Daoy (cell line): ENCODE measurements at places on chromosomes 11 and 22. TPM values are rescaled to one million over a fixed set of nuclear protein-coding genes. Genes with fewer than 3 reads are reported as not detected.

MPPED2 gene
- 0.74 TPM in 1 of 2 replicates, not detected in the other for total RNA-seq

PPP2R5B gene
- total RNA-seq: 7.8 and 8.5 TPM in 2 replicates

PLA2G6 gene
- 2.8 and 3.9 TPM in 2 replicates for total RNA-seq

KCNK7 gene
- not detected in 2 replicates for total RNA-seq

OR10A3 gene
- not detected in 2 replicates for total RNA-seq

FAM111B gene
- 24.1 and 32.3 TPM in 2 replicates for total RNA-seq

DNAJB13 gene
- not detected in 2 replicates for total RNA-seq

CCDC89 gene
- total RNA-seq: 1.1 and 1.4 TPM in 2 replicates

GNAZ gene
- total RNA-seq: 5.3 and 7.7 TPM in 2 replicates

CLCF1 gene
- 7.1 TPM in 2 replicates for total RNA-seq

SLC22A8 gene
- total RNA-seq: not detected in 2 replicates

PRODH gene
- total RNA-seq: 0.11 TPM in 1 of 2 replicates, not detected in the other

THAP7 gene
- 42.3 and 58.3 TPM in 2 replicates for total RNA-seq

MS4A7 gene
- not detected in 2 replicates for total RNA-seq

PANX3 gene
- not detected in 2 replicates for total RNA-seq

MMP11 gene
- total RNA-seq: 0.34 and 4.2 TPM in 2 replicates

VSTM5 gene
- total RNA-seq: not detected in 2 replicates

OR8G5 gene
- not detected in 2 replicates for total RNA-seq

MPEG1 gene
- total RNA-seq: not detected in 2 replicates

GRCh38 chr22:46073683-46074504 lies 76.4 kb upstream of the PPARA start:
- no peak for DNase-seq

- no peak for DNase-seq
Measured at GRCh38 chr11:64206457-64207255, at the start of gene FERMT3. FERMT3 (plus strand) TSS chr11:64206721; CDS start chr11:64207365, 644 bp downstream.

GRCh38 chr11:8192896-8193209 lies 24.0 kb upstream of the RIC3 start:
- peak; percentile 6 for DNase-seq

- DNase-seq: no peak
Measured at GRCh38 chr11:92222701-92223100, 1.9 kb upstream of the FAT3 start.

DNA sequence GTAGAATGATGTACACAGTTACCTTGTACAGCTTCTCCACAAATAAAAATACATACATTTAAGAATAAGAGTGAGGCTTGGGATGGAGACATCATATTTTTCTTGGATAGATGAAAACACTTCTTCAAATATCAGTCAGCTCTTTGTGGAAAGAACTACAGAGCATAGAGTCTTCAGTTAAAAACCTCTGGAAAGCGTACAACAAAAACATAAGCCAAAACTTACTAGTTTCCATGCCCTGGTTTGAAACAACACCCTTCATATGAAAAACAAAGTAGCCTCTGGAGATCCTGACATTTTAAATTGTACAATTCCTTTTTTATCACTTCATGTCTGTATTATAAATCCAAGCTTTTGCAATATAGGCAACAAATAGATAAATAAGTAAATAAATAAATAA lies 7.0 kb upstream of the CEP126 start:
- no peak for DNase-seq

DNA sequence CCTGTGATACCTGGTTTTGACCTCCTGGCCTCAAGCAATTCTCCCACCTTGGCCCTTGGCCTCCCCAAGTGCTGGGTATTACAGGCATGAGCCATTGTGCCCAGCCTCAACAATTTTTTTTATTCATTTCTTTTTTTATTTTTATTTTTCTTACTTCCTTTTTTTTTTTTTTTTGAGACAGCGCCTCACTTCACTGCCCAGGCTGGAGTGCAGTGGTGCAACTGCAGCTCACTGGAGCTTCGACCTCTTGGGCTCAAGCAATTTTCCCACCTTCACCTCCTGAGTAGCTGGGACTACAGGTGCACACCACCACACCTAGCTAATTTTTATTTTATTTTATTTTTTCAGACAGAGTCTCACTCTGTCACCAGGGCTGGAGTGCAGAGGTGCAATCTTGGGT lies 25.5 kb upstream of the CECR2 start:
- DNase-seq: no peak

DNA sequence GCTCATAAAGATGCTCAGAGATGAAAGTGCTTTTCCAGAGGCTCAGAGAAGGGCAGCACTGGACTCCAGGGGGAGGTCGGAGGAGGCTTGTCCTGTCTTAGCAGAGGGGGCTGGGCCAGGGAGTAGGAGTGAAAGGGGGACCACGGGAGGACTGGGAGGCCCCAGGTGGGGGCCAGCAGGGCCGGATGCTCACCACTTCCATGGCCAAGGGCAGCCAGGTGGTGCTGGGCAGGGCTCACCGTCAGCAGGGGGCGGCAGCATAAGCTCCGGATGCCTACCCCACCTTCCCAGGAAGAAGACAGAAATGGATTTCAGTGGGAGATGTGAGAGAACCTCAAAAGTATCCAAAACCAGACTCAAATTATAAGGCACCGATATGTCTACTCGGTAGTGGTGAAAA lies 11.0 kb downstream of the RAB36 start:
- DNase-seq: no peak

DNA sequence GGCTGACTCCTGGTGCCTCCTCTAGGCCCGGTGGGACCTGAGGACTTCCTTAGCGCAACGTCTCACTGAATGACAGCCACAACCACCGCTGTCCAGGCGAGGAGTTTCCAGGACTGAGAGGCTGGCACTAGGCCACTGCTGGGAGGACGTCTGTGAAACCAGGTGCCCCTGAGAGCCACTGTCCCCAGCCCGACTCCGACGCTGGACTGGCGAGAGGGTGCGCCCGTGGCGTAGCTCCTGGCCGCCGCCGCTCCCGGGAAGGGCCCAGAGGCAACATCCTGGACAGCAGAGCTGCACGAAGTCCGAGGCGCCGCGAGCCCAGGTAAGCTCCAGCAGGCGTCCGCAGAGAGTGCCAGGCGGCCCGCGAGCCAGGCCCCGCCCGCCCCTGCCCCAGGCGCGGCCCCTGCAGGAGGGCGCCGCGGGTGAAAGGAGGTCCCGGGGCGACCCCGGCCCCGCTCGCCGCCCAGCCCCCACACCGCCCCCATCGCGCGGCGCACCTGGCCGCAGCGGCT lies 525 bp downstream of the DGCR2 start:
- peak; percentile 46 for DNase-seq

DNA sequence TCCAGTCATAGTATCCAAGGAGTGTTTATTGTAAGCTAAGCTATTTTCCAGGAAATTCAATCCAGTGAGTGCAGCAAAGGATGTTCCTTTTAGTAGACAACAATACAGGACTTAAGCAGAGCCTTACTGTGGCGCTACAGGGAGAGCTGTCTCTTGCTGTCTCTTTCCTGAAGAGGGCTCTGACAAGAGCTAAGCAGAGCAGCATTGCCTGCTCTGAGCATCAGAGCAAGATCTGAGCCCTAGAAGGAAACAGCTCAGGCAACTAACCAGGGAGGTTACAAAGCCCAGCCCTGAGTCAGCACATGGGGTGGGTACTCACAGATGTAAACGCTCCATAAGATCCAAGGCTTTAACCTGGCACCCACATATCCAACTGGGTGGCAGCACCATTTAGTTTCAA lies 8.0 kb downstream of the LAYN start:
- DNase-seq: no peak

DNA sequence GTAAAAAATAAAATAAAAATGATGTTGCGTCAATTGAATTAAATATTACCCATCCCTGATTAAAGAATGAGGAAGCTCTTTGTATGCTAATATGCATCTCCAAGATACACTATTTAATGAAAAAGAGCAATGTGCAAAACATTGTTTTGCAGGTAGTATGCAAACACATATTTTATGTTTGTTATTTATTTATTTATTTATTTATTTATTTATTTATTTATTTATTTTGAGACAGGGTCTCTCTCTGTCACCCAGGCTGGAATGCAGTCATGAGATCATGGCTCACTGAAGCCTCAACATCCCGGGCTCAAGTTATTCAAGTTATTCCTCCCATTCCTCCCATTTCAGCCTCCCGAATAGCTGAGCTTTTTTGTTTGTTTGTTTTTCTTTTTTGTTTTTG lies 7.2 kb upstream of the CHST1 start:
- no peak for DNase-seq

GRCh38 chr11:59754494-59754858 lies 700 bp upstream of the STX3 start:
- DNase-seq: peak; percentile 24

GRCh38 chr11:75291741-75292140 lies 51.2 kb downstream of the TPBGL start:
- no peak for DNase-seq

- no peak for DNase-seq
Measured at GRCh38 chr22:49480896-49481658, 346.6 kb downstream of the BRD1 start.

GRCh38 chr22:38652859-38653258 lies 3.3 kb downstream of the FAM227A start:
- no peak for DNase-seq

DNA sequence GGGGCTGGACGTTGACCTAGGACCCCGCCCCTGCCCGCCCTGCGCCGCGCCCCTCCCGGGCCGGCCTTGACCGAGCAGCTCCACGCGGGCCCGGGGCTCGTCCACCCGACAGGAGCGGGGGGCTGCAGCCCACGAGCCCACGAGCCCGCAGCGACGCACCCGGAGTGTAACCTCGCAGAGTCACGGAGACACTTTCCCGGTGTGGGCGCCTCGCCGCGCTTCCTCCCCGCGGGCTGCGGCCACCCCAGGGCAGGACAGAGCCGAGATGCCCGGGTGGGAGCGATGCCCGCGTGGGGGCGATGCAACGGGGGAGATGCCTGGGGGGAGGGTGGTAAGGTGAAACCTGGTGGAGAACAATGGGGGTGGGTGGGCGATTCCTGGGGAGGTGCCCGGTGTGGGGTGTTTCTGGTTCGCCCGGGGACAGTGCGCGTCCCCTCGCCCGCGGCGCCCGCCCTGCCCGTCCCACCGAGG lies 4.9 kb upstream of the ZBED4 start:
- no peak for DNase-seq

DNA sequence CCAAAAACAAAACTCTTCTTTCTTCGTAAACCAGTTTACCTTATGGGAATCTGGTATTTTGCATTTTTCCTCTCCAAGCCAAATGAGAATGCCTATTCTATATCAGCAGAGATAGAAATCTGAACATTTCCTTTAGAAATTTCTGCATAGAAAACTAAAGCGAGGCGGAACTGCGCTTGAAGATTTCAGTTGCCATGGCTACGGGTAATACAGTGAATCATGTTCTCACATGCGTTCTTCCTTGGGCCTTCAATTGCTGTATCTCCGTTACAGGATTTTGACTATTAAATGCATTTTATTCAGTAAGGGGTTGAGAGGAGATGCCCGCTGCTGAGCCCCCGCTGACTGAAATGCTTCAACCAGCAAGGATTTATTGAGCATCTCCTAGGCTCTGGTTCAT lies 108.2 kb upstream of the CRYBB3 start:
- DNase-seq: no peak

GRCh38 chr11:121082670-121083069 lies 18.4 kb upstream of the TECTA start:
- no peak for DNase-seq

DNA sequence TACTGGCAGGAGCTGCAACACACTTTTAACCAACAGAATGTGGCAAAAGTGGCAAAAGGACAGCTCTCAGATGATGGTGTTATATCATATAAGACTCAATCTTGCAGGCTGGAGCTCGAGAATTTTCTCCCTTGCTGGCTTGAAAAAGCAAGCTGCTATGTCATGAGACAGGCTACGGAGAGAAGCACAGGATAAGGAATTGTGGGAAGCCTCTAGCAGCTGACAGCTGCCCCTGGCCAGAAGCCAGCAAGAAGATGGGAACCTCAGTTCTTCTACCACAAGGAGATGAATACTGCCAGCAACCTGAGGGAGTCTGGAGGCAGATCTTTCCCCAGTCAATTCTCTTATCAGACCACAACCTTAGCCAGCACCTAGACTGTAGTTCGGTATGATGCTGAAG lies 24.6 kb downstream of the FXYD6 start:
- no peak for DNase-seq

DNA sequence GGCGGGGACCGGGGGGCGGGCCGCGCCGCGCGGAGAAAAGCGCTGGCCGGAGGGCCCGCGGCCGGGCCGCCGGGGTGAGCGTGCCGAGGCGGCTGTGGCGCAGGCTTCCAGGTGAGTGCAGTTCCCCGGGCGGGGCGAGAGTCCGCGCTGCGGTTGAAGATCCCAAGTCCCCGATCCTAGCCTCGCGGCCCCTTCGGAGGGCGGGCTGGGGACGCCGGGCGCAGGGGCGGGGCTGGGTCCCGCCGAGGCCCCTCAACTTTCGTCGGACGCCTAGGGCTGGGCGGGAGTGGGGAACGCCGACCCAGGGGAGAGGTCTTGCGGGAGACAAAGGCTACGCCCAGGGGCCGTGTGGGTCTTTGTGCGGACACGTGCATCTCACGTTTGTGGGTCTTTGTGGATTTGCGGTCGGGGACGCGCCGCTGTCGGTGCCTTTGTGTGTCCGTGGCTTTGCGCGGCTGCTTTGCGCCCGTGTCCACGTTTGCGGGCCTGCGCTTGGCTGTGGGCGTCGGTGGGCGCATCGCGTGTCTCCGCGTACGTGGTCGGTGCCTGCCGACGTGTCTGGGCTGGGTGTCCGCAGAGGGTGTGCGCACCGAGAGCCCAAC lies at the start of gene TSKU:
TSKU (plus strand) TSS at position 63 of the 602 bp plus-strand sequence. CDS start 12,261 bp downstream, outside the sequence.
- no peak for DNase-seq

DNA sequence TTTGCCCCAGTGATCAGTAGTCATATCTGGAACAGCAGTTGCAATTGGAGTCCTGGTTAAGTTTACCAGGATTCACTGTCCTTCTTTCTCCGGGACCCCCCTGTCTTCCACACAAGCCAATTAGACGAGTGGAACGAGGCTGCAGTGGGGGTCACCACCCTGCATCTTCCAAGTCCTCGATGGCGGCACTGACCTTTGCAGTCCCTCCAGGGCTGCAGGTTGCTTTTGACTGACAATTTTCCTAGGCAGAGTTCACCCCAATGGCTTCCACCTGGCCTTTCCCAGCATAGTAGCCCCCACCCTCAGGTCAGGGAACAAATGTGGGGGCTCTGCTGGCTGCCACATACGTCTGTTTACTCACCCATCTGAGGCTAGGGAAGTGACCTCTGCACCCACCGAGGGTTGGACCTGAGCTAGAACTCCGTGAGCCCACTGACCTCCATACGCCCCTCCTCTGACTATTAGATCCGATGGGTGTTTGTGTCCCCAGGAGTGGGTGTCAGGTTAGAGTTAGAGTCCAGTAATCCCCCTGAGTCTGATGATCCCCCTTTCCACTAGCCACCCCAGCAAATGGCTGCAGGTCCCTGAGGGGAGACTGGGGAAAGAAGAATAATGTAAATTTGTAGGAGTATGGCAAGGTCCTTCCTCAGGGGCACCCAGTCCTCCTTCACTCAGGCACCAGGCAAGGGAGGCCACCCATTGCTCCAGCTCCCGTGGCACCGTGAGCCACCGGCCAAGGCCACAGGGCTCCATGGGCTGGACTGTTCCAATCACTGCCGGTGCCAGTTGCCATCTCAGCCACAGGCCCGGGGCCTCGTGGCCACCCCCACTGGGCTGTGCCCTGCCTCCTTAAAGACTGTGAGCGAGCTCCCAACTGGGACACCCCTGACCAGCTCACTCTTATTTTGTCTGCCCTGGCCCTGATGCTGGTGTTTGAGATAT lies 5.5 kb downstream of the C11orf21 start:
- no peak for DNase-seq
